ENCODE measurements at places on chromosomes 2 and 18.

GRCh38 chr2:166013878-166014277 lies 60.3 kb upstream of the TTC21B start:
- DNase-seq, result no peak

- DNase-seq, result no peak
Measured at GRCh38 chr18:24919181-24919797, 432.7 kb downstream of the ZNF521 start.

DNA sequence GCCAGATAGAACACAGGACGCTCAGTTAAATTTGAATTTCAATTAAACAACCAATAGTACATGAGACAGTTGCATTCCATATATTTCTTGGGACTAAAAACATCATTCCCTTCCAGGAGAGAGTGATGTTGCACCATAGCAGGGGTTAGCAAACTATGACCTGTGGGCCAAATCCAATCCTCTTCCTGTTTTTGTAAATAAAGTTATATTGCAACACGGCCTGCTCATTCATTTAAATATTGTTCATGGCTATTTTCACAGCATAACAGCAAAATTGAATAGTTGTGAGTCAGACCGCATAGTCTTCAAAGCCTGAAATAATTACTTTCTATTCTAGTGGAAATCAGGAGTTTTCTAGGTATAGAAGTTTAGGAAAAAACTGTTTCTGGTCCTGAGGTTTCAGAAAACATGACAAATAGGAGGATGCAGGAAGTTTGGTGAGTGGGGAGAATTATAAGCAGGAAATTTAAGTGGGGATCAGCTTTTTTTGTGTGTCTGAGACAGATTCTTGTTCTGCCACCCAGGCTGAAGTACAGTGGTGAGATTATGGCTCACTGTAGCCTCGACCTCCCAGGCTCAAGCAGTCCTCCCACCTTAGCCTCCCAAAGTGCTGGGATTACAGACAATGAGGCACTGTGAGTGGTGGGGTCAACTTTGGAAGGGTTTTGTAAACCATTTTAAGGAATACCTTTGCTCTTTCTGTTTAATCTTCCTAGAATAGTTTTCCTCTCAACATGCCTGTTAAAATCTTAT lies 131.5 kb downstream of the SOCS6 start:
- DNase-seq, result no peak

GRCh38 chr2:238263204-238264071 lies 23.6 kb upstream of the HES6 start:
- peak; percentile 74 for DNase-seq

GRCh38 chr2:144654523-144654922 lies 134.6 kb upstream of the ZEB2 start:
- DNase-seq, result no peak

GRCh38 chr2:20015482-20016083 lies 3.1 kb upstream of the MATN3 start:
- DNase-seq, result no peak

GRCh38 chr2:240965296-240965904 lies 33.0 kb upstream of the SNED1 start:
- DNase-seq, result peak; percentile 15
